ENCODE measurements at places on chromosomes 16 and 17. TPM values are rescaled to one million over a fixed set of nuclear protein-coding genes. Genes with fewer than 3 reads are reported as not detected.

The SLC5A2 gene
- total RNA-seq: not detected

The C17orf50 gene
- total RNA-seq: not detected

The SMIM5 gene
- total RNA-seq: 0.09 TPM

The TMED6 gene
- 1.9 TPM for total RNA-seq

The ALOX12 gene
- total RNA-seq: not detected

The KRTAP2-2 gene
- not detected for total RNA-seq

The KRT17 gene
- total RNA-seq: not detected

The SERPINF2 gene
- not detected for total RNA-seq

The CD19 gene
- total RNA-seq: 0.18 TPM

The KRTAP4-1 gene
- total RNA-seq: not detected
